ENCODE measurements at places on chromosomes 16 and 17.

DNA sequence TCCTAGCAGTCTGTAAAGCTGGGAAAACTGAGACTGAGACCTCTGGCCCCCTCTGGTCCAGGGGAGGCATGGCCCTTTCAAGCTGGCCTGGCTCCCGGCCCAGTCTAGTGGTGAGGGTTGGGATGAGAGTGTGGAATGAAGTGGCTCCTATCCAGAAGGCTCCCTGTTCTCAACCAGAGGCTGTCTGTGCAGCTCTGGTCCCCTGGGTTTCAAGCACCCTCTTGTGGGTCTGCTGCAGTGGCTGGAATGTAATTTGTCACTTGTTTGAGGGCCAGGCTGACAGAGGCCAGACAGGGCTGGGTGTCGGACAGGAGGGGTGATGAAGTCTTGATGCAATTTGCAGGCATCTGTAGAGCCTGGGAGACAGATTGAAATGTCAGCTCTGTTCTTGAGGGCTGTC is 22.1 kb upstream of the PHF12 start:
- no peak for DNase-seq

DNA sequence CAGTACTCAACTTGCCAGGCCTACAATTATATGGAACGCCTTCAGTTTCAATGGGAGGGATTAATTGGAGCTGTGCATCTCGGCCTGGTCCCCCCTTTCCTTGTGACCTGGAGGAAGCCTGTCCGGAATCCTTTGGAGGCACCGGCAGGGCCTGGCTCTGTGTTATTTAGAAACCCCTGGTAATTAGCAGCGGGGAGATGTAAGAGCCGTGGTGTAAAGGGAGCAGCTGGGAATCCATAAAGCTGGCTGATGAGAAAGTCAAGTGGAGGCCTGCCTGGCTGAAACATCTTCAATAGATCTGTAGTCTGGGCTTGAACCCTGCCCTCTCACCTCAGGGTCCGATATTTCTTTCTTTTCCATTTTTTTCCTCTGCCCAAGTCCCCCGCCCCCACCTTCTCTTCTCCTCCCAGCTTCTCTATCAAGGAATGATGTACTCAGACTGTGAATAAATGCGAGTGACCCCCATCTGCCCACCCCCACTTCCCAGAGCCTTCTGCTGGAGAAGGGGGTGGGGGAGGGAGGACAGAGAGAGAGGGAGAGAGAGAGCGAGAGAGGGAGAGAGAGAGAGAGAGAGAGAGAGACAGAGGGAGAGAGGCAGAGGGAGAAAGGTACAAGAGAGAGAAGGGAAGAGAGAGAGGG is 495.5 kb upstream of the ZFHX3 start:
- DNase-seq = no peak

- no peak for DNase-seq
Observed at GRCh38 chr17:48335858-48336500, 94.0 kb downstream of the SKAP1 start.

GRCh38 chr17:49629447-49629846 is 48.5 kb downstream of the SPOP start:
- no peak for DNase-seq

GRCh38 chr16:3022684-3023414 is 893 bp downstream of the HCFC1R1 start:
- DNase-seq = no peak

DNA sequence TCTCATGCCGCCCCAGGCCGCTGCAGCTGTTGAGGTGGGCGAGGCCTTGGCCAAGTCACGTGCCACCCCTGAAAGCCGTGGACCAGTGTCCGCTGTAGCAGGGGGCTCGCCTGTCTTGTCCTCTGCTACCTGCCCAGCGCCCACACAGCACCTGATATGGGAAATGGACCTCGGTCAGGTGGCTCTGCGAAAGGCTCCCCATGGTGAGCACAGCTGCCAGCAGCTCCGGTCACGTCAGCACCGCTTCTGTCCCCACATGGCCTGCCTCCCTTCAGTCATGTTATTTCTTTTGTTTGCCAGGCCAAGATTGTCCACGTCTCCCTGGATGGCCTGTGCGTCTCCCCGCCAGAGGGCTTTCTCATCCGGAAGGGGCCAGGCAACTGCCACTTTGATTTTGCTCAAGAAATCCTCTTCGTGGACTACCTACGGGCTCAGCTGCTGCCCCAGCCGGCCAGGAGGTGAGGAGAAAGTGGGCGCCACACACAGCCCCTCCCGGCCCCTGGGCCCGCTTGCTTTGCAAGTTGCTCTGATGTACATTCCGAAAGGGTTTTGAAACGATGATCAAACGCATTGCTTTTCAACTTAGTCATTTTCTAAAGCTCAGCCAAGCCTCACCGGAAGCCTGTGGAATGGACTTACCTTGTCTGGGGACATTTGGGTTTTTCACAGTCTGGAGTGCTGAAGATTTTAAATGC is 219.8 kb downstream of the KATNIP start:
- DNase-seq = no peak

DNA sequence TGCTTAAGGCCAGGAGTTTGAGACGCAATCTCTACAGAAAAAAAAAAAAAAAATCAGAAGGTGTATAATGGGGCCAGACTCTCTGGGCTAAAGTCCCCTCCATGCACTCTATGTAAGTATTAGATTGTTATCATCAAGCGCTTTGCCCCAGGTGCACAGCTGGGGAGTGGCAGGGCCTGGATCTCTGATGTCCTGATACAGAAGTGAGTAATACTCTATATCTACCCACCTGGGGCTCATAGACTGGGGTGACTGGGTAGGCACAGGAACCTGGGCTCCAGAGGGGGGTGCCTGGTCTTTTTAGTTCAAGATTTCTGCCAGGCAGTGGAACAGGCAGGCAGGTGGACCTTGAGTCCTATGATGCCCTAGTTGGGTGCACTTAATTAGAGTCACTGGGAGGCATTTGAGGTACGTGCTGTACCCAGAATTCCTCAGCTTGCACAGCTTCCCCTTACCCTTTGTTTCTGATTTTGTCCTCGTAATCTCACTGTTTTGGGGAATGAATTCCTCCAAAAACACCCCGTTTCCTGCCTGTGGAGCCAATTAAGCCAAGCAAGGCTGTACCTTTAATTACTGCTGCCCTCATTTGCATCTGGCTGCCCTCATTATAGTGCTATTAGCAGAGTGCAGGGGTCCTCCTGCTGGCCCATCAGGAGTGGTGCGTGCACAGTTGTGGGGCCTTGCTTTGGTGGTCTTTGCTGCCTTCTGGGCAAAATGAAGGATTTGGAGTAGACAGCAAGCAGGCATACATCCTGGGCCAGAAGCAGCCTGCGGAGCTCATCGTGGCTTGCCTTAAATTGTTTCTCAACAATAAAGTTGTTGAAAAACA is 239.0 kb downstream of the SNX29 start:
- DNase-seq = no peak

DNA sequence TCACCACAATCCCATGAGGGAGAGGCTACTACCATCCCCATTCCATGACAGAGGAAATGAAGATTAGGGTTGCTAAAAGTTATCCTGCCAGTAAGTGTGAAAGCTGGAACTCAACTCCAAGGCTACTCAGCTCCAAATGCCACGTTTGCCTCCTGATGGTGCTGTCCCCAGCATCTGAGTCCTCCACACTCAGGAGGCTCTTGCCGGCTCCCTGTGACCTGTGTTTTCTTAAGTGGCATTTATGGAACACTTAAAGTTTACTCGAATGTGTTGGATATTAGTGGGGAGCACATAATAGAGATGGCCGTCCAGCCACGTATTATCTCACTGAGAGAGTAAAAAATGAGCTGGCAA is 267.9 kb downstream of the CBLN1 start:
- no peak for DNase-seq

- no peak for DNase-seq
Observed at GRCh38 chr16:12546918-12547607, 256.6 kb downstream of the CPPED1 start.

GRCh38 chr16:56106527-56106926 is 84.8 kb upstream of the GNAO1 start:
- no peak for DNase-seq

GRCh38 chr17:15278380-15278779 is 13.3 kb upstream of the PMP22 start:
- DNase-seq = no peak

GRCh38 chr17:38710985-38711384 is 5.9 kb downstream of the MLLT6 start:
- no peak for DNase-seq

- DNase-seq = no peak
Observed at GRCh38 chr17:72030067-72030899, 90.5 kb upstream of the SOX9 start.

- no peak for DNase-seq
Observed at GRCh38 chr16:77030600-77030999, 160.4 kb upstream of the MON1B start.

GRCh38 chr17:28370035-28370743 is at the start of gene VTN:
Gene VTN, minus strand, starts transcription at chr17:28370307. Its CDS starts 104 bp downstream, at chr17:28370203.
- DNase-seq = no peak

GRCh38 chr17:43019418-43019817 is 2.8 kb downstream of the VAT1 start:
- DNase-seq = no peak

GRCh38 chr17:70468661-70469060 is 299.3 kb downstream of the KCNJ2 start:
- no peak for DNase-seq

DNA sequence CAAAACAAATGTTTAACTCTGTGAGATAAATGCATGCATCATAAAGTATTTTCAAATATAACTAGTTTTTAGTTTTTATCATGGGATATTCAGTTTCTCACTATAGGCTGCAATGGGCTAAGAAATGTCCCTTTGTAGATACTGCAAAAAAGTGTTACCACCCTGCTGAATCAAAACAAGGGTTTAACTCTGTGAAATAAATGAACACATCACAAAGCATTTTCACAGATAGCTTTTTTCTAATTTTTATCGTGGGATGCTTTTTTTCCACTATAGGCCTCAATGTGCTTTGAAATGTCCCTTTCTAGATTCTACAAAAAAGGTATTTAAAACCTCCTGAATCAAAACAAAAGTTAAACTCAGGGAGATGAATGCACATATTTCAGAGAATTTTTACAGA is 541.1 kb downstream of the KCNJ18 start:
- no peak for DNase-seq

DNA sequence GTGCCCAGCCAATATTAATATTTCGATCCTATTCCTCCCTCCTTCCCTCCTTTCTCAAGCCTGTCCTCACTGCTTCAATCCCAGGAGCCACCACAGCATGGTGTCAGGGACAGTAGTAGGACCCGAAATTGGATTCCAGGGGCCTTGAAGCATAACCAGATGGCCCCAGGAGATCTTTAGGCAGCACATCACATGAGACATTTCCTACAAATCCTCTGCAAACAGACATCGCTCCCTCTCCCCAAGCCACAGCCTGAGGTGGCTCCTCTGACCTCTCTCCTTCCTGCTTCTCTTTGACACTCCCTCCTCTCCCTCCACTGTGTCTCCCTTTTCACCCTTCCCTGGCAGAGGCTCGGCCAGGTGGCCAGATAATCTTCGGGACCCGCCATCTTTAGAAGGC is 76.6 kb downstream of the BMERB1 start:
- DNase-seq = no peak

All from stimulated activated CD4-positive, alpha-beta T cell treated with anti-CD3 and anti-CD28 coated beads, Interleukin-1b, Interleukin-23, amount 100 ng/mL, for 1 hour (primary cell).